ENCODE measurements at places on chromosomes 2 and 18.

GRCh38 chr2:221610675-221611074 lies 38.6 kb upstream of the EPHA4 start:
- no peak for DNase-seq

- DNase-seq = no peak
Observed at GRCh38 chr2:352696-353095, 64.8 kb upstream of the ALKAL2 start.

- DNase-seq = no peak
Observed at GRCh38 chr2:72340665-72341064, 193.0 kb upstream of the CYP26B1 start.

GRCh38 chr2:182115258-182115657 lies 129.6 kb downstream of the PPP1R1C start:
- no peak for DNase-seq

DNA sequence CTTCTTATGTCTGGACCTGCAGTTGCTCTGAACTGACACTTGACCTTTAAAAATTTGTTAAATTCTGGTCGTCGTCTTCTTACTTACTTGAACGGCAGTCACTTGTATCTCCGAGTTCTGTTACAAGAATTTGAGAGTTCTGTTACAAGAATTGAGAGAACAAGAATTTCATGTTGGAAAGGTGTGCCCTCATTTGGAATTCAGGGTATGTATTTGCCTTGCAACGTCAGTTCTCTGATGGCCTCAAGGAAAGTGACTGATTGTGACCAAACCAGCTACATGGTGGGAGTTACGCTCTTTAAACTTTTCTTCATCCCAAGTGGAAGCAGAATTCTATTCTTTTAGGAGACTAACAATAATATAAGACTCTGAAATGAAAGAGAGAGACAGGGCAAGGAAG lies 320.0 kb upstream of the TRIB2 start:
- no peak for DNase-seq

Measured in stimulated activated CD8-positive, alpha-beta memory T cell treated with anti-CD3 and anti-CD28 coated beads, Interleukin-2, amount 100 ng/mL, for 1 hour (primary cell).